ENCODE measurements at places on chromosomes 12 and 14.

DNA sequence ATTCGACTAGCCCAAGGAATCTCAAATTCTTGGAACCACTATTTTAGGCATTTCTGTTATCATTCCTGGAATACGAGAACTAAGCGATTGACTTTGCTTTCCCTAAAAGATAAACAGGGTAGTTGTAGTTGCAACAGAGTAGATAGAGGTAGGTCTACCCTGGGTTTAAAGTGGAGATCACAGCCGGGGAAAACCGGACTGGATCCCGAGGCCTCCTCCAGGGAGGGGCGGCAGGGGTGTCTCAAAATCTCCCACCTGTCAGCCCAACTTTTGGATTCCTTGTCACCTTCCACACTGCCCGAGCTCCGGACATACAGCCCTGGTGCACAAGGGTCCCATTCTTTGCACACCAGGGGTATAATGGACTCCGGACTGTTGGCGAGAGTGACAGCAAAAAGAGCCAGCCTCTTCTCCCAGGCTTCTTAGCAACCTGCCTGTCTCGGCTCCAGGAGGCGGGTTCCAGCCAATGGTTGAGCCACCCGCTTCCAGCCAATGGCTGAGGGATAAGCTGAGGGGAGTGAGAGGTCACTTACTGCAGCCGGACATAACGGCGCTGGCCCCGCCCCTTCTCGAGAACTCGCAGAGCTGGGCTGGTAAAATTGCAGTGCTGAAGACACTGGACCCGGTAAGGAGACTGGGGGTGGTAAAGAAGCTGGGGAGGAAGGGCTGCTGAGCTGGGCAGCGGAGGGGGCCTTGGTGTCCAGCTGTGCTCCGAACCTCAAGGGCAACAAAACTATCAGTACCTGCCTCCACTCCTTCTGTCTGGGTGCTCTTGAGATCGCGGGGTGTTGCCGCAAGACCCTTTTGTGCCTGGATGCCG lies at the start of gene SUOX:
Gene SUOX (plus strand): TSS at position 562 of the 820 bp plus-strand sequence. CDS start 4,946 bp downstream, outside the sequence.
- DNase-seq = peak; percentile 64

GRCh38 chr12:87923361-87923760 lies 105.8 kb downstream of the C12orf50 start:
- DNase-seq = no peak

DNA sequence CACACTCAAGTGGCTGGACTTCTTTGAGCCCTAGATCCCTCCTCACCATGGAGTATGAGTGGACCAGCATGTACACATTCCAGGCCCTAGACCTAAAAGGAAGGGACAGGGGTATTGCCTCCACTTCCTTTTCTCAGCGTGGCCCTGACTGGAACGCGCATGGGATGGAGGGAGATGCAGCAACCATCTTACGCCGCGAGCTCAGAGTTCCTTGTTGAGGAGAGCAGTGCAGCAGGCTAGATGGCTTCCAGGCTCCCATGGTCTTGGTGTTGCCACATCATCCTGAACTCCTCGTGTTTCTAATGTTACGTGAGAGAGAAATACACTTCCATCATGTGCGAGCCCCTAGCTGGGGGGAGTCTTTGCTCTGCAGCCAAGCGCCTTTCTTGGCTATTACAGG lies 61.8 kb upstream of the DIO3 start:
- no peak for DNase-seq

GRCh38 chr14:100585448-100586152 lies 1.6 kb downstream of the BEGAIN start:
- no peak for DNase-seq

- DNase-seq = no peak
Measured at GRCh38 chr12:121989276-121990113, 32.2 kb upstream of the BCL7A start.

GRCh38 chr12:53172352-53172751 lies 8.2 kb upstream of the ZNF740 start:
- DNase-seq = no peak

DNA sequence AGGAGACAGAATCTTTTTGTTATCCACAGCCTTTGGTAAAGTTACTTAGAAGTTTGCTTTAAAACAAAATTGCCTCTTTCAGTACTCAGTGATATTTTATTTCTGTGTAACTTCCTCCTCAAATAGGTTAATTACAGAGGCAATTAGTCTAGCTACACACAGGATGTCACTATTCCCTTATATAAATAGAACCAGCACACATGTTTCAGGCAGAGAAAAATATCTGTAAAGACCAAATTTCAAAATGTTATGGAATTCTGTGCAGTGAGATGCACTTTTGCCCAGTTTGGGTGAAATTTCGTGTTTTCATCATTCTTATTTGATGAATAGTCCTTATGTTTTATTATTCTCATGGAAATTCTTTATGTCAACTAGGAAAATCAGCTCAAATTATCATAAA lies 410.6 kb upstream of the SOX5 start:
- DNase-seq = no peak

- no peak for DNase-seq
Measured at GRCh38 chr12:116150452-116150851, 127.0 kb downstream of the MED13L start.

DNA sequence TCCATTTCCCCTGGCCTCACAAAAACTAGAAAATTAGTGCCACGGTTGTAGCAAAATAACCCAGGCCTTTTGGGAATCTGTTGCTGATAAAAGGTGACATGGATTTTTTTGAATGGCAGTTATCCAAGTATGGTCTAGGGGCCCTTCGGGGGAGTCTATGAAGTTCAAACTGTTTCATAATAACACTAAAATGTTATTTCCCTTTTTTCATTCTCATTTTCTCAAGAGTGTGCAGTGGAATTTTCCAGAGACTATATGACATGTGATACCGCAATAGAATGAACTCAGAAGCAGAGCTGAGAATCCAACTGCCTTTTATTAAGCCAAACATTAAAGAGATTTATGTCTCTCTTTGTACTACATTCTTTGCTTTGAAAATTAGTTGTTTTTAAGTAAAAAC lies 26.9 kb downstream of the GSTZ1 start:
- no peak for DNase-seq

DNA sequence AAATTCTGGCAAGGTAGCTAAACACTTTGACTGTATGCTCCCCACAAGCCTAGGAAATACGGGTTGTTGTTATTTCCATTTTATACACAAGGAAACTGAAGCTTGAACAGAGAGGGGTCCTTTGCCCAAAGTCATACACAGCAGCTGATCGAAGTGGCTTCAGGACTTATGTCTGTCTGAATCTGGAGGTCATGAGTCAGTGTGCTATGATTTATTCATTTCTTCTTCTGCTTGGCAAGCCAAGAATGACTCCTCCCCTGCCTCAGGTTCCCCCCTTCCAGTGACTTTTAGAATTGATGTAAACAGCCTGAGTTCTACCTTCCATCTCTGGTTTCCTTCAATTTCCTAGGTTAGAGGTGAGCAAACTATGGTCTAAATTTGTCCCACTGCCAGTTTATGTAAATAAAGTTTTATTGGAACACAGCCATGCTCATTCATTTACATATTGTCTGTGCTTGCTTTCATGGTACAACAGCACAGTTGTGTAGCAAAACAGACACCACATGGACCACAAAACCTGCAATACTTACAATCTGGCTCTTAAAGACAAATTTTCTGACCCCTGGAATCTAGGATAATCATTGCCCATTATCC lies 34.9 kb upstream of the WSCD2 start:
- DNase-seq = no peak

GRCh38 chr12:44654646-44655639 lies 221.2 kb downstream of the NELL2 start:
- DNase-seq = no peak

GRCh38 chr12:65853489-65854157 lies 29.3 kb downstream of the HMGA2 start:
- DNase-seq = no peak

GRCh38 chr12:48988030-48988649 lies 10.0 kb downstream of the WNT1 start:
- peak; percentile 71 for DNase-seq

DNA sequence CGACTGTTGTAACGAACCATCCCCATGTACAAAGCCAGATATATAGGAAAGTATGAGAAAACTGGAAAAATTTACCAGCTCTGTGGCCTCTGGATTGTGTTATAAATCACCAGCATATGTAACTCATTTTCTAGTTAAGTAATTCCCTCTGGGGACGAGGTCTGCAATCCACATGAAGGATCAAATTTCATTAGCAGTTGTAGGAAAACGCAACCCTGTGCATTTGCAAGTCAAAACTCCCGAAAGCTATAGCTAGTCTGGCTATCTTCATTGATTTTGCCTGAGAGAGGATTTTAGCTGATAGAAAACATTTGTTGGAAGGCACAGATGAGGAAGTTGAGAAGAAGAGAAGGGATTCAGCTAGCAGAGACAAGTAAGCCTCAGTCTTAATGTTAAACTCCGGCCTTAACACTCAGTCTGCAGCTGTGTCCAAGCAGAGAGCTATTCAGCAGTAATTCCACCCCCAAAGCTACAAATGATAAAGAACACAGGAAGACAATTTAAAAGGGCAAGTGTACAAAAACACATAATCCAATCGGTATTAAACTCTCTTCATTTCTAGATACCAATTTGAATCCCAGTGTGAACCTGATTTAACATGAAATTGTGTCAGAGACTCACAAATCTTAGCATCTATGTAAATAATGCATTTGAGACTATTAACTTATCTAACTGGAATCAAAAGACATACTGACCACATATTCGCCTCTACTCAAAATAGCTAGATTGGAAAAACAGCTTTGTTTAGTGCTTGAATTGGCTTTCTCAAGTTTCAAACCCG lies 54.2 kb upstream of the CERS5 start:
- DNase-seq = no peak

DNA sequence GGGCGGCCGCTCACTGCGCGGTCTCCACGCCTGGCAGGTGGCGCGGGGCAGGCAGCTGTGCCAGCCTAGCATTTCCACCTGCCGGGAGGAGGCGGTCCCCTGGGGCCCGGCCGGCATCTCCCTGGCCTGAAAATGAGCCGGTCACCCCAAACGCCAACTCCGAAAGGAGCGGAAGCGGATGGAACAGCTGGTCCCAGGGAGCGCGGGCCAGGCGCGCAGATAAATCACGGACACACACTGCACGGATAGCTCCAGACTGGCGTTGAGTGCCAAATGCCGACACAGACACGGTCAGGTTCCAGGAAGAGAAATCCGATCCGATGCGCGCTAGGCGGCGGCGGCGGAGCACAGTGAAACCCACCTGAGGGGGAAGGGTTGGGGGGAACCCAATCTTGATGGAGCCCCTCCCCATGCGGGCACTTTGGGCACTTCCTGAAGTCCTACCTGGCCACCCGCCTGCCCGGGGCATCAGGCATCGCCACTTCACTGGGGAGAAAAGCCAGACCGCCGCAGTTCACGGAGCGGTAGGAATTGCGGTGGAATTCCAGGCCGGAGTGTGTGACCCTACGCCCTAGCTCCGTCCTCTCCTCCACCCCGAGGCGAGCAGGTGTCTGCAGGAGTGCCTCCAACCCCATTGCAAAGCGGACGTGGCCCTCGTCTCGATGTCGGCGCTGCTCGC lies 624 bp upstream of the PLEKHD1 start:
- no peak for DNase-seq
